Right renal pelvis (tissue), 4 donors: ENCODE measurements at places on chromosomes 7 and 10.

GRCh38 chr10:99938563-99938962 lies 71.2 kb downstream of the DNMBP start:
- DNase-seq: no peak

GRCh38 chr7:14834456-14834855 lies 68.1 kb downstream of the DGKB start:
- no peak for DNase-seq

DNA sequence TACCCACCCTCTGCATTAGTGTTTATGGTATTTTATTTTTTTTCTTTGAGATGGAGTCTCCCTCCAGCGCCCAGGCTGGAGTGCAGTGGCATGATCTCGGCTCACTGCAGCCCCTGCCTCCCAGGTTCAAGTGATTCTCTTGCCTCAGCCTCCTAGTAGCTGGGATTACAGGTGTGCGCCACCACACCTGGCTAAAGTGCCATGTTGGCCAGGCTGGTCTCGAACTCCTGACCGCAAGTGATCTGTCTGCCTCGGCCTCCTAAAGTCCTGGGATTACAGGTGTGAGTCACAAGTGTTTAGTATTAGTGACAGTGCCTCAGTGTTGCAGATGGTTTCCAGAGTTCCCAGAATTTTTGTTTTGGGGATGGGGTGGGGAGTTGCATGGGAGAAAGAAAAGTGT lies 120.3 kb downstream of the NPY start:
- no peak for DNase-seq

DNA sequence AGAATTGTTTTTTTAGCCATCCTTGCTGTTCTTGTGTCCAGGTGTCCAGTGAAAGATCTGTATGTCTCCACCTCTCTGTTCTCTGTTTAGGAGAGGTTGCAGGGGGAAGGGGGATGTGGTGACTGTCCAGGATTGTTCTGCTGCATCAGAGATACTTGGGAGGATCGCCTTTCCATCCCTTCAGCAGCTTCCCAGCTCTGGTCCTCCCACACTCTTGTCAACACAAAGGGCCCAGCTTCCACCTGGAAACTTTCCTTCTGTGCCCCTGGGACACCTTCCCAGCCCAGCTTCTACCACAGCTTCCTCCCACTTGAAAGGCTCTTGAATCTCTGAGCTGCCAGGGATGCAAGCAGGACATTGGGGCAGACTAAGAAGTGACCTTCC lies 82.0 kb upstream of the SLF2 start:
- no peak for DNase-seq

- DNase-seq: no peak
These were observed 153.7 kb downstream of the DNAJB6 start for GRCh38 chr7:157490465-157490912.

- DNase-seq: no peak
These were observed 269.5 kb downstream of the TRIL start for GRCh38 chr7:28688651-28689050.

DNA sequence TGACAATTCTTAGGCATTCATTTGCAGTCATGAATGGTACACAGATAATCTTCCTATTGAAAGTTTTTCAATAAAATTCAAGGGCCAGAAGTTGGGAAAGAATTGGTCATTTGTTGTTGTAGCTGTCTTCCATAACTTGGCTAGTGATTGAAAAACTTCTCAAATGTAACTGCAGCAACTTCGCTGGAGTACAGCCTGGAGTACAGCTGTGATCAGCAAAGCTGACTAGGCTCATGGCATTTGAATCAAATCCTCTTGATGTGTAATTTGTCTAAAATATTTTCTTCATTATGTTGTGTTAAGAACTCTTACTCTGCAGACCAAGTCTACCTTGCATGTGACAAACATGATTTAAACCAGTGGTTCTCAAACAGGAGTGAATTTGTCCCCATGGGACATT lies 226.5 kb upstream of the STEAP1 start:
- DNase-seq: no peak

GRCh38 chr7:43856996-43857395 lies 12.3 kb downstream of the MRPS24 start:
- no peak for DNase-seq

DNA sequence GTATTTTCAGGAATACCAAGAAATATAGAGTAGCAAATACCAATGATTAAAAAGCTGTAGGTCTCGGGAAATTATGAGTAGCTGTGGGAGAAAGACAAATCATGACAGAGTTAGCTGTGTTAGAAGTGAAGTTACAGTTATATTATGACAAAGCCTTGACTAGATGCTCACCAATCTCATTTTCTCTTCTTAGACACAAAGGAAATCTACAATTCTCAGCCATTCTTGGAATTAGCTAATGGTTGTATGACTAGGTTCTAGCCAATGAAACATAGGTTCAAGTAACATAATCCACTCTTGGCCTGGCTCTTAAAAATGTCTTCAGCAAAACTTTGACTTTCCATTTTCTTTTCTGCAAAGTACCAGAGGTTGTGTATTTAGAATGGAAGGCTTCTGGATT lies 228.8 kb upstream of the MTPN start:
- DNase-seq: no peak

DNA sequence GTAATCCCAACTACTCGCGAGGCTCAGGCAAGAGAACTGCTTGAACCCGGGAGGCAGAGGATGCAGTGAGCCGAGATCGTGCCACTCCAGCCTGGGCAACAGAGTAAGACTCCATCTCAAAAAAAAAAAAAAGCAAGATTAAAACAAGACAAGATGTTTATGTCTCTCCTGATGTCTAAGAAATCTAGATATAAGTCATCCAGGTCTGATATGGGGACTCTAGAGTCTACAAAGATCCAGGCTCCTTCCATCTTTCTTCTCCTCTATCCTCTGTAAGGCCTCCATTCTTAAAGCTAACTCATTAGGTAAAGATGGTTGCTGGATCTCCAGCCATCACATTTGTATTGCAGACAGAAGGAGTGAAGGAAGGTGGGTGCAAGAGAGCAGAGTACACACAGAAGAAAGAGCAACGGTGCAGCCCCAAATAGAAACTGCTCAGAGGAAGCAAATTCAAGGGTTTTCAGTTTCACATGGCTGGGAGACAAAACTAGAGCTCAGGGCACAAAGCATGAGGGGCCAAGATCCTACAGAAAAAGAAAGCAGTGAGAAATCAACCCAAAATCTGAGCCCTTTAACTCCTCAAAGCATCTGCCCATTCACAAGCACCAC lies 57.6 kb downstream of the USP6NL start:
- DNase-seq: no peak

- no peak for DNase-seq
These were observed 451.7 kb downstream of the IPMK start for GRCh38 chr10:57815949-57816348.

- no peak for DNase-seq
These were observed 6.1 kb upstream of the RBM33 start for GRCh38 chr7:155638366-155638765.

- no peak for DNase-seq
These were observed 33.8 kb downstream of the SLC26A4 start for GRCh38 chr7:107694386-107694785.

DNA sequence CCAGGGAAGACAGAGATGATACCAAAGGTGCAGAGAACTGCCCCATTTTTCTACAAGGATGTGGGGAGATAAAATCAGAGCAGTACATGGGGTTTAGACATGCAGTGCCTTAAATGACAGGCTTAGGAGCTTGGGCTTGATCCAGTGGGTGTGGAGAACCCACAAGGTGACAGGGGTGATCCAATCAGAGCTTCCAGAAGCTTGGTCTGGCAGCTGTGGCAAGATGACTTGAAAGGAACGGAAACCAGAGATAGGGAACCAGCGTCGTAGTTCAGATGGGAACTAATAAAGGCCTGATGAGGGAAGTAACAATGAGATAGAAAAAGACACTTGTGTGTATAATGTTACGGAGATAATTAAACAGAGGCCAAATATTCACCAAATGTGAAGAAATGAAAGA lies 80.7 kb downstream of the SLC37A3 start:
- DNase-seq: no peak

GRCh38 chr7:50347693-50348092 lies 43.2 kb downstream of the IKZF1 start:
- DNase-seq: no peak

DNA sequence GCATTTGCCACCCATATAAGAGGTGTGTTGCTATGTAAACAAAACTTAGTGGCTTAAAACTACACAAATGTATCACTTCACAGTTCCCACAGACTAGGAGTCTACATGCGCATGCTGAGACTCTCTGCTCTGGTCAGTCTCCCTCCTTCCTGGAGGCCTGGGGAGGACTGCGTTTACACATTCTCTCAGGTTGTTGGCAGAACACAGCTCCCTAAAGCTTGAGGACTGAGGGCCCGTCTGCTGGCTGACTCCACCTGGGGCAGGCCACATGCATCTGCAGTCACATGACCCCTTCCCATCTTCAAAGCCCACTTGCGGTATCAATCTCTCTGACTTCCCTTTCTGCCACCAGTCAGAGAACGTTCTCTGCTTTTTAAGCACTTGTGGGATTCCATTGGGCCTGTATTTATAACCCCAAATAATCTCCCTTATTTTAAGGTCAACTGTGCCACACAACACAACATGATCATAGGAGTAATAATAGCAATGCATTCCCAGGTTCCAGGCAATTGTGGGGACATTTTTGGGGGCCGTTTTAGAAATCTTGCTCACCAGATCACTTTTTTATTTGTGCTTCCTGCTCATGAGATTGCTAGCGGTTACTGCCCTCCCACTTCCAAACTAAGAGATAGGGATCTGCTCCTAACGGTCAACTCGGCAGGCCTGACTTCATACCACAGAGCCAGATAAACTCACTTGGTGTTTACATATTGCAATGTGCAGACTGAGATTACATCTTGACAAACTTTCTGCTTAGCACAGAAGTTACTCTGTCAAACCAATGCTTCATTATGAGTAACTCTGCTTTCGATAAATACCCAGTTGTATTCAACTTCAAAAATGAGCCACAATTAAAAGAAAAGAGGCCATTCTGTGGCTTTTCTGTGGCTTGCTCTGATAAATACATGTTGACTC lies 96.3 kb downstream of the ALOX5 start:
- DNase-seq: no peak

GRCh38 chr10:67549390-67549789 lies 146.6 kb downstream of the CTNNA3 start:
- DNase-seq: no peak

DNA sequence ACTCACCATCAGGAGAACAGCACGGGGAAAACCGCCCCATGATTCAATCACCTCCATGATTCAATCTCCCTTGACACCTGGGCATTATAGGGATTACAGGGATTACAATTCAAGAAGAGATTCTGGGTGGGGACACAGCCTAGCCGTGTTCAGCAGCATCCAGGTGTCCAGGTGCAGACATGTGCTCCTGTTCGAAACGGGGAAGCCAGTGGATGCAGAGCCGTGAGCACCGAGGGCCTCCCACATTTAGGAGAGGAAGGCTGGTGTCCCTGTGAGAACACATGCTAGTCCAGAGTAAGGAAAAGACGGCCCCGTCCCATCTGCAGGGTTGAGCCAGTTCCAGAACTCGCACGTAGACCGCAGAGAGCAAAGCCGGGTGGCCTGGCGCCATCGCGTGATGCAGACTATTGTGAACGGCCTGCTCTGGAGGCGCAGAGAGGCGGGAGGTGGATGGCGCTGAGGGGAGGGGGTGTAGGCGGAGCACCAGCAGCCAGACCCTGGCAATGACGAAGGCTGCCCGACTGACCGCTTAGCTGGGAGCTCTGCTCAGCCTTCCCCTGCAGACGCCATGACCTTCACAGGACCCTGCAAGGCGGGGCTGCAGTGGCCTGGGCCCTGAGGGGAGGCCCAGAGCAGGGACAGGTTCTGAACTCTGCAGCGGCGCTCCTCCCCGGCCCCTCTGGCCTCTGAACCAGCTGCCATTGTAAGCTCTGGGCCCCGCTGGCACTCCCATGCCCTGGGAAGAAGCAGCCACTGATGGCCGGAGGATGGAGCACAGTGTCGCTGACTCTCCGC lies 141.6 kb upstream of the TCERG1L start:
- DNase-seq: peak; percentile 55

GRCh38 chr10:13270877-13271551 lies 28.9 kb downstream of the PHYH start:
- no peak for DNase-seq

GRCh38 chr7:148940702-148941597 lies 56.9 kb upstream of the EZH2 start:
- peak; percentile 74 for DNase-seq

GRCh38 chr10:129864601-129865126 lies 99.4 kb downstream of the EBF3 start:
- DNase-seq: no peak

- peak; percentile 72 for DNase-seq
These were observed 52.3 kb upstream of the ENO4 start for GRCh38 chr10:116796910-116797513.

GRCh38 chr7:52825611-52826010 lies 209.8 kb upstream of the POM121L12 start:
- no peak for DNase-seq

DNA sequence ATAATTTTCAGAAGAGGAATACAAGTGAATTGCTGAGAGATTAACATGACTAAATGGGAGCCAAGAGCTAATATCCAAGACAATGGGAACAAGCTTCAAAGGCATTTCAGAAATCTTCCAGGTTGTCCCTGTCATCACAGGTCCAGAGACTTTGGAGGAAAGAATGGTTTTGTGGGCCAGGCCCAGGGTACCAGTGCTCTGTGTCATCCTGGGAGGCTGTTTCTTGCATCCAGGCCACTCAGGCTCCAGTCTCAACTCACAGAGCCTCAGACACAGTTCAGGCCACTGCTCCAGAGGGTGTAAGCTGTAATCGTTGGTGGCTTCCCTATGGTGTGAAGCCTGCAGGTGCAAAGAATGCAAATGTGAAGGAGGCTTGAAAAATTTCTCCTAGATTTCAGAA lies 170.4 kb upstream of the NRG3 start:
- DNase-seq: no peak

DNA sequence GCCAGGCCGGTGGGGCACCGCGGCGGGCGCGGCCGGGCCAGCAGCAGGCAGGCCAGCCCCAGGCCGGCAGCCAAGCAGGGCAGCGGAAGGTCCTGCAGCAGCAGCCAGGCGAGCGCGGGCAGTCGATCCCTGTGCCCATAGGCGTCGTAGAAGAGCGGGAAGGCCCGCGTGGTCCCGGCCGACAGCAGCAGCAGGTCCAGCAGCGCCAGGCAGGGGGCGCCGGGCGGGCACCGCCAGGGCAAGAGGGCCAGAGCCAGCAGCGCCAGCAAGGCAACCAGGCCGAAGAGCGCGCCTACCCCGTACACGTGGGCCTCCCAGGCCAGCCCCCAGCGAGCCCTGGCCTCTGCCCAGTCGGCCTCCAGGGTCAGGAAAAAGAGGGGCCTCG lies 8.4 kb upstream of the RBM28 start:
- no peak for DNase-seq

DNA sequence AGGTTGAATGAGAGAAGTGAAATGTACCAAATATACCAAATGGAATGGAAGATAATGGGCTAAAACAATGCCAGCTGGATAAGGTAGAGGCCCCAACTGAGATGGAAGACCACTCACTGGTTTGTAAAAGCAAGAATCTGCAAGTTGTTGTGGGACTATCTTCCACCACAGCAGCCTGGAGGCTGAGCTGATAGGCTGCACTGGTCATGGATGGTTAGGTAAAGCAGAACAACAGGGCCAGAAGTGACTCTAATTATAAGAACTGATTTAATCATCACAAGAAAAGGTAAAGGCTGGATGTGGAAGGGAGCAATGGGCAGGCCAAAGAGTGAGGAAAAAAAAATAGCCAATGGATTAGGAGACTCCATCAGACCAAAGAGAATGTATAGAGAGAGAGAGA lies 11.8 kb downstream of the TFEC start:
- DNase-seq: no peak
